ENCODE measurements at places on chromosomes 5 and 9.

GRCh38 chr5:139670369-139671095 is 22.4 kb downstream of the CXXC5 start:
- DNase-seq = no peak

DNA sequence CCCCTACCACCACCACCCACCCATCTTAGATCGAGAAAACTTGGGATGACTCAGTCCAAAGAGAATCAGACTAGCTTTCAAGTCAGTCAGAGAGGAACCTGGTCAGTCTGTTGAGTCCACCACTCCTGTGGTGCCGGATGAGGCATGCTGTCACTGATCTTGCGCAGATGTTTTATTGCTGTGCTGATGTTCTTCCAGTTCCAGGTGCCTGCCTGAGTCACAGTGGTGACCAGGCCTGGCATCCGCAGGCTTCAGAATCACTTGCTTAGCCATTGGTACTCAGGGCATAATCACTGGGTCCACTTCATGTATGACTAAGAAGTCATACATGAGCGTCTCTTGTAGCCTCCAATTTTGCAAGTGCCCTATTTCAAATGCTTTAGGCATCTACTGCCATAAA is 114.1 kb downstream of the MUSK start:
- DNase-seq = no peak

DNA sequence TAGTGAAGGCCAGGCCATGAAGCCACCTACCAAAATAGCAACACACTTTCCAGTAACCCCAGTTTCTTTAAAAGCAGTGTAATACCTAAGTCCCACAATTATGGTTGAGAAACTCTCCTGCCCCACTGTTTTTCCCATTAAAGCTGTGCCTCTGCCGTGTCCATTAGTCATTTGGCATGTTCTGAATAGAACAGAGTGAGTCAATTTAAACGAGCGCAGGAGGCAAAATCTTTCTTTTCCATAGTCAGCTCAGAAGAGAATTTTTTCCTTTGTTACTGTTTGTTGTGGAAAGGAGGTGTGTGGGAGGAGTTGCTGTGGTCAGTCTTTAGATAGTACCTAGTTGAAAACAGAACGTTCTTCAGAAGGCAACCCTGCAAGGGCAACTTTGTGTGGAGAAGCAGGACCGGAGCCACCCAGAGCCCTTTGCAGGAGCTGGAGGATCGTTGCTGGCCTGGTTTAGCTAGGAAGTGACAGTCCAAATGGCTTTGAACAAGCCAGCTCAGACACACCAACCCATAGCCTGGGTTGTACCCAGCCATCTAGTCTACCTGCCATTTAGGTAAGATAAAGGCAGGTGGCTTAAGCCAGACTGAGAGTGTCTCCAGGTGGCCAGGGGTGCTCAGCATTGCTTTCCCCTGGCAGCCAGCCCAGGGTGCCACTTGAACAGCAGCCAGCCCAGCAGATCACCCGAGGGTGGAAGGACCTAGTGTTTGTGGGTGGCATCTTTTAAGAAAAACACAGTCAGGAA is 30.4 kb downstream of the GADD45G start:
- peak; percentile 71 for DNase-seq

DNA sequence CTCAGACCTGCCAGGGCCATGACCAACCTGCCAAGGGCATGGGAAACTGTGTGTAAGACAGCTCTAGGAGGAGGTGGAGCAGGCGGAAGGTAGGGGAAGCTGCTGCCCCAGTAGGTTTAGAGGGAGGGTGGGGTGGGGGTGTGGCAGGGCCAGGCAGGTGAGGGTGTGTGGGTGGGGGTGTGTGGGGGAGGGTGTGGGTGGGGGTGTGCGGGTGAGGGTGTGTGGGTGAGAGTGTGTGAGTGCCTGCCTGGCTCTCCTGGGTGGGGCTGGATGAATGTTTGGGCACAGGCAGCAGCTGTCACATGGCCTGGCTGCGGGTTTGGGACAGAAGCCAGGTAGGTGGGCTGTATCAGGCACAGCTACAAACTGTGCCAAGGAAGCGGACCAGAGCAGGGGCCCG is 8.8 kb upstream of the N4BP3 start:
- DNase-seq = no peak

DNA sequence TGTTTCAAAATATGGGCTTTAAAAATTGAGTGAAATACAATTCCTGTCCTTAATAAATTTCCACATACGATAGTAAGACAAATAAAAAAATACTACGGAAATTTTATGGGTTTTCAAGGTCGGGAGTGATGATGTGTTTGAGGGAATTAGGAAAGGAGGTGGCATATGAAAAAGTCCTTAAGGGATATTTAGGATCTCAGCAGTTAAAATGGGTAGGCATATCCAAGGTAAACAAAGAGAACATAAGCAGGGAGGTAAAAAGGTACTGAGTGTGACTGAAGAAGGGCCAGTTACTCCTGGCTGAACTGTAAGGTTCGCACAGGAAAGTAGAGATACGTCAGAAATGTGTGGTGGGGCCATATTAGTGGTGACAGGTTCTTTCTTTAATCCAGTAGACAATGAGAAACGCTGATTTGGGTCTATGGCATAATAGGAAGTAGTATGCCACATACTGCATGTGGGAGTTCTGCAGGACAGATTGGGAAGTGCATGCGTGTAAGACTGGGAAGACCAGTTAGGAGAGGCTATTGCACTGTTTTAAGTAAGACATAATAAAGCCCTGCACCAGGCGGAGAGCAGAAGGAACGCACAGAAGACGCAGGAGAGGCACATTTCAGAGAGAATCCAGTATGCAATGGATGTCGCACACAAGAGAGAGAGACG is 937 bp upstream of the HMGCR start:
- peak; percentile 56 for DNase-seq

- peak; percentile 56 for DNase-seq
These were observed 626.0 kb upstream of the ADAMTS16 start for GRCh38 chr5:4514067-4514648.

GRCh38 chr9:125681657-125682056 is 25.4 kb downstream of the MAPKAP1 start:
- DNase-seq = no peak

DNA sequence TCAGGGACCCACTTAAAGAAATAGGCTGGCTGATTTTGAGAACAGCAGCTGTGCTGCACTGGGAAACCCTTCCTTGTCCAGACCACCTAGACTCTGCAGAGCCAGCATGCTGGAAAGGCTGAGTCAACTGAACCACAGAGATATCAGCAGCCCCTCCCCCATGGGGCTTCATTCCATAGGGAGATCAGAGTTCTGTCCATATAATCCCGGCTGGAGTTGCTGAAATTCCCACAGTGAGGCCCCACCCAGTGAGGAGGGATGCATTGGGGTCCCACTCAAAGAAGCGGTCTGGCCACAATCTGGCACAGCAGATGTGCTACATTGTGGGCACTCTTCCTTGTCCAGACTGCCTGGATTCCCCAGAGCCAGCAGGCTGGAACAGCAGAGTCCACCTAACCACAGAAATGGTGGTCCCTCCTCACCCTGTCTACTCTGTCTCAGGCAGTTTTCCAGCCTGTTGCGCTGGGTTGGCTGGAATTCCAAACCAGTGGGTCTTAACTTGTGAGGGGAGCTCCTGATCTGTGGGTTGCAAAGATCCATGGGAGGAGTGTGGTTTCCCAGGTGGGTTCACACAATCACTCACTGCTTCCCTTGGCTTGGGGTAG is 127.1 kb downstream of the RNF180 start:
- DNase-seq = no peak

Measured in NCI-H1436 (cell line).